ENCODE measurements at places on chromosomes 1 and 21. TPM values are rescaled to one million over a fixed set of nuclear protein-coding genes. Genes with fewer than 3 reads are reported as not detected.

MSH4 gene
- total RNA-seq: 0.30 TPM

INAVA gene
- 41.2 TPM for total RNA-seq

ACTA1 gene
- total RNA-seq: 0.96 TPM

SRSF4 gene
- total RNA-seq: 99.9 TPM

ACTN2 gene
- total RNA-seq: 3.5 TPM

PADI2 gene
- total RNA-seq: 5.1 TPM

FRRS1 gene
- total RNA-seq: 6.2 TPM

RGS5 gene
- total RNA-seq: 21.6 TPM

DCST1 gene
- total RNA-seq: not detected

DNA sequence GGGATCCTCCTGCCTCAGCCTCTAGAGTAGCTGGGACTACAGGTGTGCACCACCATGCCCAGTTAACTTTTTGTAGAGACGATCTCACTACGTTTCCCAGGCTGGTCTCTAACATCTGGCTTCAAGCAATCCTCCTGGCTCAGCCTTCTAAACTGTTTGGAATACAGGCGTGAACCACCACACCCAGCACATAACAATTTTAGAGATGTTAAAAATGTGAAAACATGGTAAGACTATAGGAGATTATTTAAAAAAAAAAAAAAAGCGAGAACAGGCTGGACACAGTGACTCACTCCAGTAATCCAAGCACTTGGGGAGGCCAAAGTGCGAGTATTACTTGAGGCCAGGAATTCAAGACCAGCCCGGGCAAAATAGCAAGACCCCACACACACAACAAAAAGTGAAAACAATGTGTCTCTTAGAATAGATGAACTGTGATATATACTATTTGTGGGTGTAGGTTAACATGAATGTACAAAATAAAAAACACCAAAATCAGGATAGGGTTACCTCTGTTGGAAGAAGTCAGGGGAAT, 19.6 kb downstream of the CCDC18 start:
- DNase-seq: no peak

DNA sequence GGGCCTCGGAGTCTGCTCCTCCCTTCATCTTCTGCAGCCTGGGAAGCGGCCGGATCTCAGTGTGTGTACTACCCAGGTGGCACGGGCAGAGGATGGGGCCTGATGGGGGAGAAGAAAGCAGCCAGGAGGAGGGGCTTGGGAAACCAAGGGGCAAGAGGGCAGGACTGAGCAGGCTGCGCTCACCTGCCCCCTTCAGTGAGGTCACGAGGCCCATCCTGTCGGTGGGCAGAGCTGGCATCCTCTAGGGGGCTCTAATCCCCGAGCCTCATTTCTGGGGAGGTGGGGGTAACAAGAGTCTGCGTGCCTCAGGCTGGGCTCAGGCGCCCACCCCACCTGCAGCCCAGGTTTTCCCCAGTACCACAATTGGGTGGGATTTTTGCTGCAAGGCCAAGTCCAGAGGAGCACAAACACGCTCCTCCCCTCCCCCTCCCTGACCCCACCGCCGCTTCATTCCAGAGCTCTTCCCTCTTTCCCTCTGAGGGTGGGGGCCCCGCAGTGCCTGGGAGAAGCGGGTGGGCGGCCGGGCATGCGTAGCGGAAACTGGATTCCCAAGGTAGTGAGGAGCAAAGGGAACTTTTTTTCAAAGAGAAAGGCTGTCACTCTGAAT, 1.8 kb upstream of the WNT3A start:
- DNase-seq: no peak

DNA sequence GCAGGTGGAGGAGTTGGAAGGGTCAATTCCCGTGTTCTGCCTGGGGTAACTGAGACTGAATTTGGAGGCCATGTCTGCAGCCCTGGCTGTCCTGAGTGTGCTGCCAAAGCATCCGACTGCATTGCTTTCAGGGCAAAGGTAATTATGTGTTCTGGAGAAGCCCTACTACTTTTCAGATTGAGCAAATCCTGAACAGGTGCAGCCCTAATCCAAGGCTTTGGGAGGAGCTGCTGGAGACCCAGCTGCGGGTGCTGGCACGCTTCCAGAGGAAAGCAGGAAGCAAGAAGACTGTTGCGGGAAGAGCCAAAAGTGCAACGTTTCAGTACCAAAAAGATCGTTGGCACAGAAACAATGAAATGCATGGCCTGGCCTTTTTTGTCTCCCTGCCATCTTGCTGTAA, 73.7 kb upstream of the NRIP1 start:
- no peak for DNase-seq

- DNase-seq: no peak
Measured at GRCh38 chr1:201585901-201586300, 47.0 kb downstream of the NAV1 start.

DNA sequence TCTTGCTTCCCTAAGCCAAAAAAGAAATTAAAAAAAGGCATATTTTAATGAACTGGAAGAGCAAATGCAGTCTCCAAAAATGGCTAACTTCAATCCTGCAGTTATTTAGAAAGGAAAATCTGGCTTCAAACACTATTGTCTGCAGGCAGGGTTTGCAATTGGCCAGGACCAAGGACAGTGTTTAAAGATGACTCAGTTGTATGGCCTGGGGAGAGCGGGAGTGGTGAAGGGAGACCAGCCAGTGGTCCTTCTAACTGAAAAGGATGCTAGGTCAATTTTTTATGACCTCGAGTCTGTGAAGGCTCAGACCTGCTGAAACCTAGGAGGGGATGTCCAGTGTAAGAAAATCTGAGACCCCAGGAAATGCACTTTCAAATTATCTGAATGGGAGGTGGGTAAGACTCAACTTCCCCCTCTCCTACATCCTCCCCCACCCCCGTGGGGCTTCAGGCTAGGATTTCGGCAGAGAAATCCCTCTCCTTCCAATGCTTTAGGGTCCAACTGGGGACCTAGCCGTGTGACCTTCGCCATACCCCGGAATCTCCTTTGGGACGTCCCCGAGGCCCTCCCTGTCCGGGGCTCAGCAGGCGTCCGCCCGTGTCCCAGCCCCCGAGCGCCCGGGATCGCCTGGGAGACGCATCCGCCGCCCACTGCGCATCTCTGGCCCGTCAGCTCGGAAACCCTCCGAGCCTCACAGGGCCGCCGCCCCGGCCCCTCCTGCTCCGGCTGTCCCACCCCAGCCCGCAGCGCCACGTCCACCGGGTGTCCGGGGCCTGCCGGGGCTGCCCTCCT, 602 bp upstream of the RIMKLA start:
- peak; percentile 17 for DNase-seq

DNA sequence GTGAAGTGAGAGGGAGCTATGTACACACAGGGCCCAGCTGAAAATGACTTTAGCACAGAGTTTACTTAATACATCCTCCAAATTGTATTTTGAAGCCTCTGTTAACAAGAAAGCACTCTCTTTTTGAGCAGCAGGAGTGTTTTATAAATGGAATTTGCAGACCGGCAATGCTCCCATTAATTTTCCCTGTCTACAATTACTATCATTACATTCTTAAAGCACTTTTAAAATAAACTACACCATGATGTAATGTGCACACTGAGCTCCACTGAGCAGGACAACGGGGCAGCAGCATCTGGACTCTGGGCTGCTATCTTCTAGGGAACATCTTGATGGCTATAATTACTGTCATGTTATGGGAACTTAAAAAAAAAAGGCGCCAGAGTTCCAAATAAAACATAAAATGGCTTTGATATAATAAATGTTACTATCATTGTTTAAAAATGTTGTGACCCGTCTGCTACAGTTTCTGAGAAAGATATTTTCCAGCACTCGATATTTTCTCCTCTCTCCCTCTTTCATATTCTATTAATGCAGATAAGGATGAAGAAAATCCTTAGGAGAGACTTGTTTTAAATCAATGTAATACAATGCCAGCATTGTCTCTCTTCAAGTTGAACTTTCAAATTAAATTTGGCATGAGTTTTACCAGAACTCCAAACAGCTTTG, 150.9 kb downstream of the HLX start:
- no peak for DNase-seq

DNA sequence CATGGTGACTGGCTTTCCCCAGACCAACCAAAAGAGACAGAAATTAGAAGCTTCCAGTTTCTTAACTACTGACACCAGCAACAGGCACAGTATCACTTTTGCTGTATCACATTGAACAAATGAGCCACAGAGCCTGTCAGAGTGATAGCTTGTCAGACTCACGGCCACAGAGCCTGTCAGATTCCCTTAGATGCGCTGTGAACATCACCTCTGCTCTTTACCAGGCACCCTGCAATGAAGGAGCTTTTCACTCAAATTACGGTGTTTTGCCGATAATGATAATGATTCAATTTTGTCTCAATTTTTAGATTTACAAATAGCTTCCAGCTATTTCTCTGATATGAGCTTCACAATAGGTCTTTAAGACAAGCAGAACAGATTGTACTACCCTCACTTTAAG, 107.9 kb upstream of the GNG12 start:
- DNase-seq: no peak

- DNase-seq: no peak
Measured at GRCh38 chr1:21932127-21932526, 5.0 kb downstream of the HSPG2 start.

DNA sequence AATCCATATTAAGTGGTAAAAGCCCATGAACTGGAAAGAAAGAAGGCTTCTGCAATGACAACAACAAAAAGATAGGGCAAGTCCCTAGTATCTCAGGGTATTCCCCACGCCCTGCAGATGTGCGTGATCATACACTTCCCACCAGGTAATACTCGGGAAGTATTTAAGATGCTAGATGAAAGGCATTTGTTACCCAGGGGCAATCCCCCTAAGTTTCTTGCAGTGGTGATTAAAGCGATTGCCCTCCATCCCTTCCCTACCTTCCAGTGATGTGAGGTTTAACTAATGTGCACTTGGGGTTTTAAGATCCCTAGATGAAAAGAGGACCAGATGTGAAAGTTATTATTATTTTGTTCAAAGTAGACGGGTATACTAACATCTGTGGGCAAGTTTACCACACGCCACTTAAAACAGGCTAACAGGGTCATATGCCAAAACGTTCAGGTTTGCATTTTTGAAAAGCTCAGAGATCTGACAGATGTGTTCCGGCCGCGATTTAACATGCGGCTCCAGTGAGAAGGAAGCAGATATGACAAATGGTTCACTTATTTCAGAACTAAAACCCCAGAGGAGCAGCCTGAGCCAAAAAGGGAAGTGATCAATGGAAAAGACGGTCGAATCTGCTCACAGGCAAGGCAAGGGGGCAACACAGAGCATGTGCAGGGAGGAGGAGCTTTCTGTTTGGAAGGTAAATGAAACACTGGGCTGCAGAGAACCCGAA, 17.4 kb downstream of the TIAM1 start:
- no peak for DNase-seq

DNA sequence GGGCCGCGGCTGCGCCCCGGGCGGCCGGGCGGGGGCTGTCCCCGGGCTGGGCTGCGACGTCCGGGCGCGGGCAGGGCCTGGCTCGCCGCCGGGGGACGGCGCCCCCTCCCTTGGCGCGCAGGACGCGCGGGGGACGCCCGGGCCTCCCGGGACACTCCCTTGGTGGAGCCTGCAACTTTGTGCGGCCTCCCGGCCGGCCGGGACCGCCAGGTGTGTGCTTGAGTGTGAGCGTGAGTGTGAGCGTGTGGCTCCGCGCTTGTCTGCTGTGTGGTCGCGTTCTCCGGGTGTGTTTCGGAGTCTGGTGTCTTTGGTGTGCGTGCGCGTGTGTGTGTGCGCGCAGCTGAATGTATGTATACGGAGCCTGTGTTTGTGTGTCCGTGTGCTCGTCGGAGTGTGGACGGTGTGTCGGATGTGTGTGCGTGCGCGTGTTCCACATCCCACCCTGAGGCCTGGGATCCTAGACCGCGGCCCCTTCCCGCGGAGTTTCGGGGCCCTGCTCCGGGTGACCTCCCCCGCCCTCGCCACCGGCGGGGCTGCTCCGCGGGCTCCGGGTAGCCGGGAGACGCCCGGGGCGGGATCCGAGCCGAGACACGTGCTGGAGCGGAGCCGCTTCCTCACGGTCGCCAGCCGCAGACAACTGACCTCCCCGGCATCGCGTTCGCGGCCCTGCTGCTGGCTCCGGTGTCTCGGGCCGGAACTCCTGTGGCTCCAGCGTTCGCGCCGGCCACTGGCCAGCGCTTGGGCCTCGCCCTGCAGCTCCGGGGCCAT, 1.7 kb downstream of the PTPRU start:
- peak; percentile 68 for DNase-seq

DNA sequence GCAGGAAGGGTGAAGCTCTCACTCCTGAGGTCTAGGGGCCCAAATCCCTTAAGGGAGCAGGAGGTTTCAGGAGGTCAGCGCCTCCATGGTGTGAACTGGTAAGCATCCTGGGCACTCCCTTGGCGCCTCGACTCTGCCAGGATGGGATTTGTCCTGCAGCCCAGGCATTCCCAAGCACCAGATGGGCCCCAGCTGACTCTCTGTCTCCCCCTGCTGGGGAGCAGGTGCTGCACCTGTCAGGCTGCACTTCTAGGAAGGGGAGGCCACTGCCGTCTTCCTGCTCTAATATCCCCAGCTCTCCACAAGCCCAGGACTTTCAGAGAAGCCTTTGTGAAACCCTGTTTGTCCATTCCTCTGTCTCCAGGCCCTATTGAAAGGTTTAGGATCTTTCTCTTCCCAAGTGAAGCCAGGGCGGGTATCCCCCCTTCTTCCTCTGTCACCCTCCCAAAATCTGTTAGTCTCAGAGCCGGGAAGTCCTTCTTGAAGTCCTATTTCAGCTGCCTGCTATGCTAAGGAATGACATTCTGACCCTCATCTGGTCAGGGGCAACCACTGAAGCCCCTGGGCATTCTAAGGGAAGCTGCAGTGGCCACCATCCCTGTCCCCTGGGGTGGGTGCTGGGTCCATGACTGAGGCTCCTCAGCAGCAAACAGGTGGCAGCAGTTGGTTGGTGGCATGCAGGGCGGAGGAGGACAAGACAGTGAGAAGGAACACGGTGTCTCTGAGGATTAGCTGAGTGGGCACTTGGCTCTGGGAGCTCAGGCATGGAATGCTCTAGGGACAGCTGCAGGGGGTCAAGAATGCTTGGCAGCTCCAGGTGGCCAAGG, 3.2 kb downstream of the MYBPH start:
- peak; percentile 88 for DNase-seq

DNA sequence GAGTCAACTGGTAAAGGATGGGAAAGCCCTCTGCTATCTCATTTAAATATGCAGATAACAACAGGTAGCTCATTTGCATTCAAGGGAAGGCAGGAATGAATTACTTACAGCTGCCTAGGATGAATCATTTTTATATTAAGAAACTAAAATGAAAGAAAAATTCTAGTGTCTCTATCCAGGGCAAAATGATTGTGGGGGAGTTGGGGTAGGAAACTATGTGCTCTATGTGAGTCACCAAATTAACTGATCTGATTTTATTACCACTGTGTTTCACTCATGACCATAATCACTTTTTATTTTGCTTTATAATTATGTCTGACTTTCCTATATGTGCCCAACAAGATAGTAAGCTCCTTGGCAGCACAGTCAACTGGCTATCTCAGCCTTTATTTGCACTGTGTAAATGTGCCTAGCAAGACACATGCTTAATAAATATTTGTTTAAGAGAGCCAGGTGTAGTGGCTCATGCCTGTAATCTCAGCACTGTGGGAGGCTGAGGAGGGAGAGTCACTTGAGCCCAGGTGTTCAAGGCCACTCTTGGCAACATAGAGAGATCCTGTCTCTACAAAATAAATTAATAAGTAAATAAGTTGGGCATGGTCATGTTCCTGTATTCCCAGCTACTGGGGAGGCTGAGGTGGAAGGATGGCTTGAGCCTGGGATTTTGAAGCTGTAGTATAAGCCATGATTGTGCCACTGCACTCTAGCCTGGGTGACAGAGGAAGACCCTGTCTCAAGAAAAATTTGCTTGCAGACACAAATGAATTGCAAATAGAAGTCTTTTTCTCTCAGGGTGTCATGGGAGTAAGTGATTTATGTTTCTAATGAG, 84.1 kb downstream of the SPAG17 start:
- DNase-seq: no peak

Data from WTC11 (cell line).